KBM-7 (cell line): ENCODE measurements at places on chromosomes 4 and X.

DNA sequence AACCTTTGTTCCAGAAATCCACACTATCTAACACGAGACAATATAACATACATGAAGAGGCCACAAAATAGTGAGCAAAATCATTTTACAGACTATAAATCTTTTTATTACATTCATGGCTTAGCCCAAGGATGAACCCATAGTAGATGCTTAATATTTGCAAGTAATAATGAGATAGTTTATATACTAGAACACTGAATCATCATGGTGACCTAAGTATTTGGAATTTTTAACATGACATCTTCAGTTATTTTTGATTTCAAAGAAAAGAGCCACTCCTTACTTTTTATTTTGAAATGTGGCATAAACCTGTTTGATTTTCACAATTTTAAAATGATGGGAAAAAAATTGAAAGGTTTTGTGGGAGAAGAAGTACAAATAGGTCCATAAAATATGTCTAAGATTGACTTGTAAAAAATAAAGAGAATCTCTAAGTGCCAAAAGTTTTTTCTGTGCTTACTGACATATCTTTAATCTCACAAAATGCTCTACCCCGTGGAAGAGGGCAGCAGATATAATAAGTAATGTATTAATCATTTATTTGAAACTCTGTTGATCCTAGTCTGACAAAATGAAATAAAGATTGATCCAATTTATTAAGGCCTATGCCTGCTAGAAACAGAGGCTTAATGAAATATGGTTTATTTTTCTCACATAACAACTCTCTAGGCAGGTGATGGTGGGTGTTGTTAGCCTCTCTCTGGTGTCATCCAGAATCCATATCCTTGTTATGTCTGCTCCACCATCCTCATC is 224.5 kb upstream of the CENPE start:
- DNase-seq, result no peak

GRCh38 chr4:158280856-158281255 is 70.6 kb downstream of the TMEM144 start:
- DNase-seq, result no peak

DNA sequence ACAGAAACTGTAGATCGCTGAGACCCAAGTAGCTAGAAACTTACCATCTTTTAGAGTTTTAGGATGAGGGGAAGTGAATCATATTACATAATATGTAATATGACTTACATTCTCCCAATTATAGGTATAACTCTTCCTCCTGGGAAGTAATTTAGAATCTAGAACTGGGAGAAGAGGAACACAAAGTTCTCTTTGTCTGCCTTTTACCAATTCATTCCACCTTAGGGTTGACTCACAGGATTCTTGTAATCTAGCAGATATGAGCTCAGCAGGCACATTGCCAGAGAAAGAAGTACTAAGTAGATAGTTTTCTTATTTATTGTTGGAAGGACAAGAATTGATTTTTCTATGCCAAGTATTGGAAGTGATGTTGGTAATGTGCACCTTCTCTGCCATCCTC is 58.0 kb upstream of the CCSER1 start:
- no peak for DNase-seq

DNA sequence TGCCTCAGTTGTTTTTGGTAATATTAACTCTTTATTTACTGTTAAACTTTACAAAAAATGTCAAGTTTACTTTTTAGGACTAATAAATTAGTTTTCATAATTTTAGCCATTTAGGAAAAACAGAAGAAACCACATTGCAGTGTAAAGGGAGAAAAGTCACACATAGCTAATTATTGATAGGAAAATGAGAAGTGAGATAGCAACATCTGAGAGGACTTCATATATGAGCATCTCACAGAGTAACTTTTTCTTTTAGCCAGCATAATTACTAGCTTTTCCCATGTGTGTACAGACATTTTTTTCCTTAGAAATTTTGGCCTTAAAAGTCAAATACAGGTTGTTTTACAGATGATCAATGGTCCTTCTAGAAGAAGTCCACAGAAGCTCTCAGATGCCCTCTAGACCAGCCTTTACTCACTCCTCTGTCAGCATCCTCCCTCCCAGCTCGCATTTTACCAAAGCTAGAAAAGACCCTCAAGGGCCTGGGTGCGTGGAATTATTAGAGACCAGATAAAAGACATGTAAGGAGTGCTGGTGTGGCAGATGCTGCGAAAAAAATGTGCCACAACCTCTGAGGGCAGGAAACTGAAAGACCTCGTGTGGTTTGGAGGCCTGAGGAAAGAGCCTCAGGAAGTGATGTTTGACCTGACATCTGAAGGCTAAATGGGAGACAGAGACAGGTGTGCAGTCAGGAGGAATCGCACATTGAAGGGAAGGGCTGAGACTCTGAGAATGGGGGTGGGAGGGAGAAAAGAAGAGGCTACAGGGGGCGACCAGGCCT is 156.9 kb downstream of the CBR4 start:
- no peak for DNase-seq

GRCh38 chr4:174358829-174359228 is 75.1 kb downstream of the CEP44 start:
- no peak for DNase-seq

- DNase-seq, result no peak
Measured at GRCh38 chr4:38024206-38024509, 64.0 kb downstream of the PTTG2 start.
